ENCODE measurements at places on chromosomes 5 and 9.

DNA sequence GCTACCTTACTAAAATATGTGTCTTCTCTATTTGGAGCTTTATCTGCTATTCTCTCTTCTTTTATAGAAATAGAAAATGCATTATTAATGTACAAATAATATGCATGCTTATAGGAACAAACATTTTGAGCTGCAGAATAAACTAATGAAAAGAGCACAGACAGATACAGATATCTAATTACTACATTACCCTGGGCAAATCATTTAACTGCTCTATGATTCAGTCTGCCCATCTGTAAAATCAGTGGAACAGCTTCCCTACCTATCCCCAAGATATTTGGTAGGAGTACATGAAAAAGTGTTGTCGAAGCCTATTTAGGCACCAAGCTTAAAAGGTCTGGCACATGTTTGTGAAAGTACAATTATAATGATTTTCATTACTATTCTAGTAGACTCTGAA lies 166.3 kb downstream of the EFNA5 start:
- DNase-seq = no peak

DNA sequence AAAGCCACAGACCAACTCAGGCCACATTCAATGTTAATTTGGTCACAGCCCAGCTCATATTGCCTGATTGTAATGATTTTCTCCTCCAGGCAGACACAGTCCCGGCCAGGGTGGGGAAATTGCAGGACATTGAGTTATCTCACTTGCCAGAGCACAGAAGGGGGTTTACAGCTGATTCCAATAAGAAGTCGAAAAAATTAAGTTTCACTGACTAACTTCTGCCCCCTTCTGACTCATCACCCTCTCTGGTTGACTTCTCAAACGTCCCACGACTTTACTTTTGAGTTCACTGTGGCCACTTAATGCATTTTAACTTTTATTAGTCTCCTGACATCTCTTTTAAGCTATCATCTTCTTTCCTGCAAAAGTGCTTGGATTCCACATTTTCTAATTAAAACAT lies 321.4 kb upstream of the WWC1 start:
- no peak for DNase-seq

DNA sequence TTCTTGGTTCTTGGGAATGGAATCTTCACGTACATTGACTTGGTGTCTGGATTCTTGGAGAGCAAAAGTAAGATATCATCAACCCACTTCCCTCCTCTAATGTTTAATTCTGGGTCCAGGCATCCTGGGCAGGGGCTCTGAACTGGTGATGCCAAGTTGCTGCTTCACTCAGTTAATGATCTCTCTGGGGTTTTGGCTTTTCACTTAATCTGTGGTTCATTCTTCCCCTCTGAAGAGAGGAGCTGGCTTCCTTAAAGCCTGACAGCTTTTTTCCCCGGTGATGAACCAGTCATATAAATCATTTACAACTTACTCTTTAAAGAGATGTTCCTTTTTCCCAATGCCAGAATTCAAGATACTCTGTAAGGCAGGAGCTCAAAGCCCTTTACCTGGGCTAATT lies 65.9 kb downstream of the ARHGAP26 start:
- no peak for DNase-seq

GRCh38 chr9:15873573-15874177 lies 320.8 kb downstream of the CCDC171 start:
- no peak for DNase-seq

DNA sequence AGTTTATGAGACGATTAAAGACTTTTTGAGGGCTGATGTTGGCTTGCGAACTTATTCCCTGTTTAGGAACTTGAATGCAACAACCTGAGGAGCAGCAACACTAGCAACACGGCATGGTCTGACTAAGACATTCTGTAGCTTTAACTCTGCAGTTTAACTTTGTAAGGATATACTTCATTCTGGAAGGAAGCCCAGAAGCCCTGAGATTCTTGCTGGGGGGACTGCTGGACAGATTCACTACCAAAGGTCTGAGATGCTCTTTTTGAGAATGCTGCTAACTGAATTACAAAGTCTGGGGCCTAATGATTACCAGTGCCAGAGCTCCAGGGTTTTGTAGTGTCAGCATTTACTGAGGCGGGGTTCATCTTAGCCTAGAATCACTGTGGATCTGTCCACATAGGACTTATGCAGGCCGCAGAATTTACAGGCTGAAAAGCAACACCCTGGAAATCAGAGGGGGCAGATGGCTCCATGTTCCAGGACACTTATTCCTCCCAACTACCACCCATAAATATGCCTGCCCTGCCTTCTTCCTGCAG lies 537.1 kb upstream of the CDH18 start:
- no peak for DNase-seq

GRCh38 chr9:19049917-19050636 lies 850 bp downstream of the RRAGA start:
- no peak for DNase-seq

DNA sequence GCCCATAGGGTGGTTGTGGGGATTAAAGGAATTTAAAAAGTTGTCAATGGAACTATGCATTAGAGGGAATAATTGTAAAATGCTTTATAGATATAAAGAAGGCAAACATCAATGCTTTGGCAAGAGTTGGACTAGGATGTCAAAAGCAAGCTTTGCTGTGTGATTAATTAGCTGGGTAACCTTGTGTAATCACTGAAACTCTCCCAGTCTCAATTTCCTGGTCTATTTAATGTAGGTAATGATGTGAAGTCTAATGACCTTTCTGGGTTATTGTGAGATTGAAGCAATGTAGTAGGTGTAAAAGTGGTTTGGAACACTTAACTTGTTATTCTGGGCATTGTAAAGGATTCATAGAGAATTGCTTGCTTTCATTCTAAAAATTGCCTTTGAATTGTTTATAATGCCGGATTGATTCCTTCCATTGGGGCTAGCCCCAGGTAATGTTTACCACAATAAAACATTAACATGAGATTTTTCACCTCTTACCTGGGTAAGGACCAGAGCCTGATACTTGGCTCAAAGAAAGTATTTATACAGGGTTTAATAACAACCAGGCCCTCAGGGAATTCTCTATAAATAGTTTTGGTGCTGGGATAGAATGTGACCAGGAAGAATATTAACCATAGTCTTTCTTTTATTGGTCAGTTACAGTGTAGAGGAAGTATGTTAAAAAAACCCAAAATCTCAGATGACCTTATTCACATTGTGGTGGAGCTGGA lies 30.0 kb upstream of the CLINT1 start:
- DNase-seq = no peak

- no peak for DNase-seq
Measured at GRCh38 chr5:74976651-74977050, 75.7 kb downstream of the GCNT4 start.

GRCh38 chr9:25224309-25224708 lies 453.9 kb downstream of the TUSC1 start:
- no peak for DNase-seq

GRCh38 chr5:55982957-55983381 lies 11.8 kb downstream of the IL6ST start:
- DNase-seq = no peak

- no peak for DNase-seq
Measured at GRCh38 chr5:56688402-56688801, 126.9 kb upstream of the MAP3K1 start.

- DNase-seq = no peak
Measured at GRCh38 chr5:43523662-43524072, 8.7 kb upstream of the C5orf34 start.

GRCh38 chr9:133514460-133515239 lies 10.1 kb downstream of the MYMK start:
- no peak for DNase-seq

- DNase-seq = no peak
Measured at GRCh38 chr9:77384406-77384805, 207.1 kb downstream of the VPS13A start.

DNA sequence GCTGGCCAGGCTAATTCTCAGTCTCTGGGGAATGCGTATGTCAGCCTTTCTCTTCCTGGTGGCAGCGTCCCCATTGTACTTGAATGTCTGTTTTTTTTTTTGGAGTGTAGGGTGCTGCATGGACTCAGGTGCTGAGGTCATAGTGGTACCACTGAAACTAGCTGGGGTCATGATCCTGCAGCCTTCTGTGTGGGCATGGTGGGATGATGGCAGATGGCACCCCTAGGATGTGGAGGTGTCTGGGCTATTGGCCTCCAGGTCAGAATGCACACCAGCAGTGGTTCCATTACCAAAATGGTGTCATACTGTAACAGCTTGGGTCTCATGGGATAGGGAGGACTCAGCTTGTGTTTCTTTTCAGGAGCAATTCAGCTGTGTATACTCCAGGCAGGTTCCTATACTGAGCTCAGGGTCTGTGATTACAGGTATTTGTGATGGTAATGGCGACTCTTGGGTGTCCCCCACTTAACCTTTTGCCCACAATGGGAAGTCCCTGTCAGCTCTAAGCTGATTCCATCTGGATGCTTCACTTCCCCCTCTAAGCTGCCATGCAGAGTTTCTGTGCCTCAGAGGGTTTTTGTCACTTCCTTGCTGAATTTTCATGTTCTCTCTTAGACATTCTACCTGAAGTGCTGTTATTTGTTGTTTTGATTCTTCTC lies 17.9 kb downstream of the HSD17B4 start:
- DNase-seq = no peak

DNA sequence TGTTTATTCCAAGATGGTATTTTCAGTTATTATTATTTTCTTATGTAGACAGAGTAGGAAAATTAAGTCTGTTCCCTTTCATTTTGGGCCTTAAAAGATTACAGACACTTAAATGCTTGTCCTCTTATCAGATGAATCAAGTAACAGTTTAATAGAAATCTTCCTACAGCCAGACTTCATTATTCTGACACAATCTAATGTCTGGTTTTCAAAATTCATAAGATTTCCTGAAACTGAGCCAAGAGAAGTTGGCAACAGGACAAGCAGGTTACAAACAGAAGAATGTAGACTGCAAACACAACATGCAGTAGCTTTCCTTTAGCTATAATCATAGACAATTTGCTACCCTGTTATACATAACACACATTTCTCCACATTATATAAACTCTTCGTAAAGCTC lies 130.5 kb downstream of the FBXL17 start:
- DNase-seq = no peak

- no peak for DNase-seq
Measured at GRCh38 chr5:96629774-96630173, 32.4 kb upstream of the CAST start.

DNA sequence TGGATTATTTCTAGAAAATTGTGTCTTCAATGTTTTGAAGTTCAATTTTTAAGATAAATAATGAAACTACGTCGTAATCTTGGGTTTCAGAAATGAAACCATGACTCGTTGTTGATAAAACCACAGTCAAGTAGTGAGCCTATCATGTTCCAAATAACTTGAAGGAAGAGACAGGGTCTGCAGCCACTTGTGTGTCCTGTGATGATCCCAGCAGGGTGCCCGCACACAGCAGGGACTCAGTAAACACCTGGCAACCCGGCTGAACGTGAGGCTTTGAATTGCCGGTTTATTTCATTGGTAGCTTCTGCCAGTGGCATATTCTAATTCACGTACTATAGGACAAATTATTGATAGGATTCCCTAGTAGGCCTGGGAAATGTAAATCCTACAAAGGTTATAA lies 679.6 kb downstream of the IRX1 start:
- no peak for DNase-seq

DNA sequence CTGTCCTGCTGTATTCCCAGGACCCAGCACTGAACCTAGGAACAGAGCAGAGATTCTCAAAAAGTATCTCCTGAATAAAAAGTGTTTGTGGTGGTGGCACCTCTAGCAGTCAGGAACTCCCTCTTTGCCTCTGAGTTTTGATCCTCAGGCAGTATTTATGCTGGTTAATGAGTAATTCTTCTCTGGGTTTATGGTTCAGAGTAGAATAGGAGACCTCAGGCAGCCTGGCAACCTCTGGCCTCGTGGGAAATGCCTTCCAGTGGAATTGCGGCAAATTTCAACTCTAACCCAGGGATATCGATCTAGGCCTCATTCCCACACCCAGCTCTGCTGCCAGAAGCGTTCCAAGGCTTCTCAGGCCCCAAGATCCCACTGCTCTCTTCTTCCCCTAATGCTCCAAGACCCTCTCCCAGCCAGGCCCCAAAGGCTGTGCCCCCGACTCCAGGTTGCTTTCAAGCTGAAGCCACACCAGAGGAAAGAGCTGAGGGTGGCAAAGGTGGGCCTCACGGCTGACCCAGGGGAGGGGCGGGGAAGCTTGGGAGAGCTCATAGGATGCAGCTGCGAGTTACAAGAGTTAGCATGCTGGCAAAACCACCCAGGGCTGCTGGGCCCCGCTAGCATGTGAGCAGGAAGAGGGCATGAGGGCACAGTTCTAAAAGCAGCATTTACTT lies 10.9 kb upstream of the HDHD3 start:
- no peak for DNase-seq

DNA sequence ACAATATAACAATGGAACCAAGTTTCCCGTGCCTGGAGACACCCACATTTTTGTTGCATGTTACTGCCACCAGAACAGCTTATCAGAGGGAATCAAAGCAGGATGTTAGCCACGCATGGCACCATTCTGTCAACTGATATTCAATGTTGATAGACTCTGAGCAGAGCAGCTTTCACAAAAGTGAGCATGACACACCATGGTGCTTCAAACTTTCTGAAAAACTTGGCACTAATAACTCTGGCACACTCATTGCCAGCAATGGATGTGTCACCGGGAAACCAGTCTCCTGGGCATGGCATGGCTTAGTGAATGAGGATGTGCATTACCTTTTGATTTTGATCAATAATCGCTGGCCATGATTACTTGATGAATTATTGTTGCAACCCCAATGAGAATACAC lies 19.7 kb downstream of the NIPSNAP3B start:
- DNase-seq = no peak

DNA sequence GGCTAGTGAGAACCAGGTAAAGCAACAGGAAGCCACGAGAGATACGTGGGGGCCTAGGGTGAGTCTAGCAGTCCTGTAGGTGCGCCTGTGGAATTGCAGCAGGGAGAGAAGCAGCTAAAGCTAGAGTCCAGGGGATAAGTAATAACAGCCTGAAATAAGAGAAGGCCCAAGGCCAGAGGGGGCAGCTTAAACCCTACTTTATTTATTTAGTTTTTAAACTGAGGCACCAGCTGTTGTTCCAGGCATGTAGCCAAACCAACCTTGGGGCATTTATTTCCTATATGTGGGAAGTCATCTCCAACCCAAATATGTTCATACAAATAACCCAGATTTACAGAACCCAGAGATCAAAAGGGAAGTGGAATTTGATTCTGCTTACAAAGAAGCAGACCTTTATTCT lies 93.5 kb downstream of the GLDC start:
- DNase-seq = no peak

DNA sequence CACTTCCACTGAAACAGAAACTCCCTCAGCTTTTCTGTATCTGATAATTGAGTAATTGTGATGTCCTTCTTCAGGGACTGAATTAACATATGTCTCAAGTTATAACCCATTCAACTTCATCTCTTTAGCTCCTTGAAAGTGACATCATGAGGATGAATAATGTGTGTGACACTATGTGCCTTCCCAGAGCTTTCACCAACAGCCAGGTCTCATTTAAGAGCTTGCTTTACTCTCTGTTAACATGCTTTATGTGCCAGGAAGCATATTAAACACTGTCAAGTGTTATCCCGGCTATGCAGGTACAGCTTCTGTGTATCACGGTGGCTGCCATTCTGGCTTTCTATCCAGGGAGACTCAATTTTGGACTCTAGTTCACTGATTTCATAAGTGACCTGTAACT lies 799.9 kb downstream of the CDH12 start:
- no peak for DNase-seq

- no peak for DNase-seq
Measured at GRCh38 chr5:161176221-161176620, 324.2 kb upstream of the ATP10B start.
